ENCODE measurements at places on chromosomes 4 and X.

DNA sequence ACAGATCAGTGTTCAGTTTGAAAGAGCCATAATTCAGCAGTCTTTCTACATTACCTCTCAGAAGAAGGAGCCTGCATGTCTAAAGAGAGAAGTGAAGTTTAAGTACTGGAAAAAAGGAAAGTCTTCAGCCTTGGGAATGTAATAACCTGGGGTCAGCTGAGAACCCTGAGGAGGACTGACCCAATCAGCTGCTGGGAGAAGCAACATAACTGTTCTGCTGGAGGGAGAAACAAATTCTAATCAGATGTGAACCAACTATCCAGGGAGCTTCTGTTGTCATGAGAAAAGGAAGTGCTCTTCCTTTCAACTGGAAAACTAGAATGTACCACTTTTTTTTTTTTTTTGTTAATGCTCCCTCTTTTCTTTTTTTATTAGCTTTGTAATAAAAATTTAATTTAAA is 64.5 kb upstream of the PDE5A start:
- no peak for DNase-seq

DNA sequence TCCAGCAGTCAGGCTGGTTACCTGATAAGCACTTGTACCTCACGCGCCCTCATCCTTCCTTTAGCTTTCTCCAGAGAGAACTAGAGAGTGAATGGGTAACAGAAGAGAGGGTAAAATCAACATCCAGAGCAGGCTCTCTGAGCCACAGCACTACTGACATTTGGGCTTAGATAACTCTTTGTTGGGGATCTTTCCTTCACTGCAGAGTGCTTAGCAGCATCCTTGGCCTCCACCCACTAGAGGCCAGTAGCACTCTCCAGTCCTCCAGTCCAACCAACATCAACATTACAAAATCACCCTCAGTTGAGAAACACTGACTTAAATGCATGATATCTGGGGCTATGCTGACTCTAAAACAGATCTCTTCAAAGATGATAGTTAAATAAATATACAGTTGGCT is 220.7 kb downstream of the TACR3 start:
- no peak for DNase-seq

- DNase-seq: no peak
These were observed 144.6 kb upstream of the GPC4 start for GRCh38 chrX:133559909-133560308.

GRCh38 chrX:54288277-54288676 is 69.6 kb downstream of the WNK3 start:
- no peak for DNase-seq

GRCh38 chr4:108060164-108060563 is 70.5 kb downstream of the HADH start:
- no peak for DNase-seq

GRCh38 chr4:67051000-67051789 is 494.1 kb downstream of the CENPC start:
- DNase-seq: no peak

DNA sequence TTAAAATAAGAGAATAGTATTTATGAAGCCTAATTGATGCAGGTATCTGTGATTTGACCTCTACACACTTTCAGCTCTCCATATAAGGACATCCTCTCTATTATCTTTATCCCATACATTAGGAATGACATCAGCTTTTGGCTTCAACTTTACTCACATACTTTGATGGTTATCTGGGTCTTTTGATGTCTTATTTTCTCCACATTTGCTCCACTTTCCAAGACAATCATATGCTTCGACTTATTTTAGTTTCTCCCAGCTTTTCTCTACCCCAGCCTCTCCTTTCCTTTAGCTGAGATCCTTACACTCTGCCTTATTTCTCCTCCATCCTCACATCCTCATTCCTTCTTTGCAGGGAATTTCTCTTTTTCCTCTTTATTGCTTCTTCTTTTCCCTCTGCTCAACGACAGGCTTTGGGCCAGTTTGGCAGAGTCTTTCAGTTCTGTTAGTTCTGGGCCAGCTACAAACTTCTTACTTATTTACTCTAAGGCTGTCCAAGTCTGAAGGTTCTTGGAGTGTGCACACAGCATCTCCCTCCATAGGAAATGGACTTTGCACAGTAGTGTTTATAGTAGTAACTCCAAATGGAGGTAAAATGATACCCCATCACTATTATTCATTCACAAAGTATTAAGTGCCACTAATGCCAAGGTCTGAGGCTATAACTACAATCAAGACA is 50.5 kb downstream of the SLC4A4 start:
- DNase-seq: no peak

GRCh38 chr4:30535255-30535654 is 184.9 kb upstream of the PCDH7 start:
- DNase-seq: no peak

DNA sequence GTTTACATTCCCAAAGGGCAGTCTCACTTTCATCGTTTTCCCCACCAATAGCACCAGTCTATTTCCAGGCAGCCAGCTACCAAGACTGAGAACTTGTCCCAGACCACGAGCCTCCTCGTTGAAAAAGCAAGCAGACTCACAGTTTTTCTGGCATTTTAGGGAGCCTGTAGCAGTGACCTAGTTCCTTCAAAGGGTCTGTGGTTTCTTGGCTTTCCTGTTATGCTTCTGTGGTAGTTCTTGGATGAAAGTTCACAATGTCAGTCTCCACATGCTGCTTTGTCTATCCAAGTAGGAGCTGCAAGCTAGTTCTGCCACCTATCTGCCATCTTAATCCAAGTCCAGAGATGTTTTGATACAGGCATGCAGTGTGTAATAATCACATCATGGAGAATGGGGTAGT is 151.6 kb upstream of the ZC4H2 start:
- no peak for DNase-seq

GRCh38 chr4:169142391-169142790 is 128.4 kb downstream of the SH3RF1 start:
- no peak for DNase-seq

DNA sequence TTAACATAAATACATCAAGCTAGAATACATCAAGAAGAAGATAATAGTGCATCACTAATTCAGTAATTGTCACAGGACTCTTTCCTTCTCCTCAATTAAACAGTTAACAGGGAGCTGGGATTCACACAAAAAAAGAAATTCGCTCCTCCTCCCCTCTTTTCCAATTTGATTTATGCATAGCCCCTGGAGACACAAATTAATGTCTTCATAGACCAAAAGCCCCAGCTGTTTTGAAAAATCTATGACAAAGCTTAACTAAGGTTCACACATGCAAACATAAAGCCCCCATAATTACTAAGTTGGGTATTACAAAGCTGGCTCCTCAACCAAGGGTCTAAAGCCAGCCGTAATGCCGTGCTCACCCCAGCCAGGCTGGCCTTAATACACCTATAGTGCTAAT is 61.2 kb downstream of the ENOX2 start:
- DNase-seq: no peak

- DNase-seq: no peak
These were observed 77.3 kb upstream of the TMEM47 start for GRCh38 chrX:34734383-34734782.

- no peak for DNase-seq
These were observed 233.0 kb upstream of the SLC7A11 start for GRCh38 chr4:138475116-138475515.

DNA sequence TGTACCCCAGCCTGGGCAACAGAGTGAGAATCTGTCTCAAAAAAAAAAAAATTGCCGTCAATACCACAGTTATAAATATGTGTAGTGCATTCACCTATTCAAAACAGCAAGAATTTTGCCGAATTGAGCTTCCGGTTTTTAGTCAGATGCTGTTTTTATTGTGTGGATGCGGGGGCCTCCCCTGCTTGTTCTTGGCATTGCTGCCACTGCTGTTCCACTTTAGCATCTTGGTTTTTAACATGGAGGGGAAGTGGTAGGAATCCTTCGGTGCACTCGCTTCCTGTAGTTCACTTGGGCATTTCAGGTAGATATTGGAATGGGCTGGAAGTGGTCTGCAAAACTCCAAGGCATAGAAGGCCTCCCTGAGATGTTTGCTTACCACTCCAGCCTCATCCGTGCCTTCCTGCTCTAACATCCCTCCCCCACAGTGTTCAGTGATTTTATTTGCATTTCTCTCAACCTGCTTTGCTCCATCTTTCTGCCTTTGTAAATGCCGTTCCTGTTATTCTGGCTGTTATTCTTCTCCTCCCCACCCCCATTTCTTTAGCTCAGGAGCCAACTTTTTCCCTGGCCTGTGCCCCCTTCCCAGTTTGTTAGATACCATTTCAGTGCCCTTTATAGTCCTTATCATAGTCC is 25.5 kb downstream of the MOB1B start:
- DNase-seq: no peak

All from activated CD4-positive, CD25-positive, alpha-beta regulatory T cell treated with anti-CD3 and anti-CD28 coated beads, Interleukin-2, amount 50 U/mL, for 16 hours (primary cell).